ENCODE measurements at places on chromosomes 7 and 10.

DNA sequence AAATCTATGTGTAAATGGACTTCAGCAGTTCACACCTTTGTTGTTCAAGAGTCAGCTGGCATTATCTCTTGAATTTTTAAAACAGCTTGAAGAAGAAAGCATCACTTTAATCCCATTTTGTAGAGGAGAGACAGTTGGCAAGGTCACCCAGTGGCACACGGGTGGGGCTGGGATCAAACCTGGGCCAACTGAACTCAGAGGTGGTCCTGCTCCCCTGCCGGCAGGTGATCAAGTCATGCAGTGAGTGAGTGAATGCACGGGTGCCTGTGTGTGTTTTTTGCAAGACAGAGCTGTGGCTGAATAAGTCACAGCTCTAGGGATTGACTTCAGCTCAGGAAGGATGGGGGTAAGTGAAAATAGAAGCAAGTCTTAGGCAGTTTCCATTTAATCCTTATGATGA, 9.5 kb downstream of the GHRHR start:
- no peak for DNase-seq

- no peak for DNase-seq
Observed at GRCh38 chr7:101823096-101823495, 5.7 kb downstream of the CUX1 start.

- peak; percentile 87 for DNase-seq
Observed at GRCh38 chr10:110504111-110504735, 6.5 kb downstream of the DUSP5 start.

- no peak for DNase-seq
Observed at GRCh38 chr10:109678857-109679256, 244.5 kb downstream of the XPNPEP1 start.

- no peak for DNase-seq
Observed at GRCh38 chr10:98235846-98236245, 32.1 kb downstream of the LOXL4 start.

DNA sequence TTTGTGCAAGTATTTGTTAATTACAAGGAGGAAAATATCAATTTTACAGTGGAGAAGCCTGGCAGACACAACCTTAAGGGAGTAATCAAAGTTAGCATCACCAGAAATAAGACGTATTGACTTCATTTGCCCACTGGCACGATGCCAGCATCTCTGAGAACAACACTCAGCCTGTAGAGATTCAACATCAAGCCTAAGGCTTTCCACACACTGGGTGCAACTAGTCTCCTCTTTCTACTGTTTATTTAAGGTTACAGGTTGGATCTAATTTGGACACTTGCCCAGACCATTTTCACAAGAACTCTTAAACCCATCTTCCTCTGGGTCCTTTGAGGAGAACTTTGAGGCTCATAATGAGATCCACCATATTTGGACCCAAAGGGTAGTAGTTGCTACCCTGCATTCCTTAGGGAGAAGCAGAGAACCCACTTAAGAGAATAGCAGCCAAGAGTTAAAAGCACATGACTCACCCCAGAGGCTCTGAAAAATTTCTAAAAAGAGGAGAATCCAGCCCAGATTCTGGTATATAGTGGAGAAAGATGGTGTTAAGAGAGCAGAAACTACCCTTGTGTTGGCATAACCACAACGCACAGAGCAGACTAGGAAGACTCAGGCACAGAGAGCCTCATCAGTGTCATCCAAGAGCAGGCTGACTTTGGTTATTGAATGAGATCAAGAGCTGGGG, 97.3 kb downstream of the CCDC71L start:
- DNase-seq, result no peak

GRCh38 chr7:8455426-8455825, 22.0 kb downstream of the NXPH1 start:
- DNase-seq, result no peak

DNA sequence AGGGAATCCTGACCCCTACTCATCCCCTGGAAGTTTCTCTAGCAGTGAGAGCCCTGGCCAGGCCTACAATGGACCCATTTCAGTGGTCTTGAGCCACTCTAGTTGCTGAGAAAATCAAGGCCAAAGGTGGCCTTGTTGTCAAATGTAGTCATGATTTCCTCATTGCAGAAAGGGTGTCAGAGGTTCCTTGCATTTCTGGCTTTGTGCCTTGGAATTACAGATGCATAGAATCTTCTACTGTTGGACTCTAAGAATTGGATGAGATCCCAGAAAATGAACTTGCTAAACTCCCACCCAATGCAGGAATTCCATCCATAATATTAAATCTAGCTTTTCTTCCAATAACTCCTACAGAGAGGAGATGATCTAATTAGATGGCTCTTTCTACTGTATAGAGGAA, 12.2 kb downstream of the CPA2 start:
- no peak for DNase-seq

- no peak for DNase-seq
Observed at GRCh38 chr7:148337246-148337965, 253.2 kb upstream of the C7orf33 start.

DNA sequence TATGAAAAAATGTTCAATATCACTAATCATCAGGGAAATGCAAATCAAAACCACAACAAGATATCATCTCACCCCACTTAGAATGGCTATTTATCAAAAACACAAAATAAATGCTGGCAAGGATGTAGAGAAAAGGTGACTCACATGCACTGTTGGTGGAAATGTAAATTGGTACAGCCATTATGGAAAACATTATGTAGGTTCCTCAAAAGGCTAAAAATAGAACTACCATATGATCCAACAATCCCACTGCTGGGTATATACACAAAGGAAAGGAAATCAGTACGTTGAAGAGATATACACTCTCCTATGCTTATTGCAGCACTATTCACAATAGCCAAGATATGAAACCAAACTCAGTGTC, 50.2 kb downstream of the CDK1 start:
- DNase-seq, result no peak

DNA sequence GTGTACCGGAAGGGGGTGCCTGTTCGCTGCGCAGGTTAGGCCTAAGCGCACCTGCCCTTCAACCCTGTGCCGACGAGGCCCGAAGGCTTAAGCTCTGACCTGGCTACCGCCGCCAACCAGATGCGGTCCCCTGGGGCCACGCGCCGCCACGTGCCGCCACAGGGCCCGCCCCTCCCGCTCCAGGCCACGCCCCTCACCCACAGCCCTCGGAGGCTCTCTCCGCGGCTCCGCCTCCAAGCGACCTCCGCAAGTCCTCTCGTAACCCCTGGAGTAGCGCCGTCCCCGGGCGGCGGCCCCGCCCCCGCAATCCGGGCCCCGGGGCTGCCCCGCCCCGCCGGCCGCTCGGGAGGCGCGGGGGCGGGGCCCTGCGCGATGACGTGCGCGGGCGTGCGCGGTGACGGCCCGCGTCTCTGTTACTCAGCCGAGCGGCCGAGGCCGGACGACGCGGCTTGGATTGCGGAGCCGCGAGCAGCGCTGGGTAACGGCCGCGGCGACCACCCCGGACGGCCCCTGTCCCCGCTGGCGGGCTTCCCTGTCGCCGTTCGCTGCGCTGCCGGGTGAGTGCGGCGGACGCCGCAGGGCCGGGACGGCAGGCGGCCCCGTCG, at the start of gene MAPK8:
MAPK8 (plus strand) TSS at position 413 of the 605 bp plus-strand sequence. CDS start 94,984 bp downstream, outside the sequence.
- peak; percentile 96 for DNase-seq

GRCh38 chr7:129903935-129904334, 48.8 kb downstream of the UBE2H start:
- no peak for DNase-seq

- no peak for DNase-seq
Observed at GRCh38 chr10:131870831-131871672, 29.8 kb upstream of the PPP2R2D start.

GRCh38 chr10:62054830-62055229, 153.3 kb downstream of the ARID5B start:
- peak; percentile 54 for DNase-seq

GRCh38 chr10:119537953-119538630, 4.4 kb downstream of the RGS10 start:
- DNase-seq, result no peak

DNA sequence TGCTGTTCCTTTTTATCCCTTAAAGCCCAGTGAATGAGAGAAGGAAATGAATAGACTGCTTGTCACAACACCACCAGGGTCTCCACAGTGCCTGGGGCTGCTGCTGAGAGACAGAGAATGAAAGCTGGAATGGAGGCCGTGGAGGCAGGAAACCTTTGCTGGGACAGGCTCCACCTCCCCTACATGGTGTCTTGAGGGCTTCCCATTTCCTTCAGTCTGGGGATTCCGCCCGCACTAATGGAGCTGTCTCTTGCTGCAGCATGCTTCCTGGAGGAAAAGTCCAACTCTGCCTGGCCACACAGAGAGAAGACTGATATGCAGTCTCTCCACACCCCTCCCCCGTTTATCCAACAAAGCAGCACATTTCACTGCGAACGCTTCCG, 54.5 kb downstream of the LRRC4 start:
- DNase-seq, result no peak

- DNase-seq, result no peak
Observed at GRCh38 chr7:20404320-20404719, 73.6 kb downstream of the ITGB8 start.

- peak; percentile 13 for DNase-seq
Observed at GRCh38 chr7:90262438-90262837, 17.5 kb downstream of the CFAP69 start.

DNA sequence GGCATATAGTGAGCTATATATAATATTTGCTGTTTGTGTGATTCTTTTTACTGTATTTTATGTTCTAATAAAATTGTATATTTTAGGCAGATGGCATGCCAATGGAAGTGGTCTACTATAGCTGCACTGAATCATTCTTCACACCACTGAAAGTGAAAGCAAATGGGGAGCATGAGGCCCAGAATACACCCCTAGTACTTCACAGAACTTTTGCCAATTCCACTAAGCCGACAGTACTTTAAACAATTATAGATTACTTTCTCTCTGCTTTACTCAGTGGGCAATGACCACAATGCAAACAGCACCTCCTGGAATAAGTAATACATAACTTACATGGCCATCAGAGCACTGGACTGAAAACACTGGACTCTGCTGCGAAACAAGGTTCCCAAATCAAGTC, 70.2 kb downstream of the ANKRD26 start:
- no peak for DNase-seq

DNA sequence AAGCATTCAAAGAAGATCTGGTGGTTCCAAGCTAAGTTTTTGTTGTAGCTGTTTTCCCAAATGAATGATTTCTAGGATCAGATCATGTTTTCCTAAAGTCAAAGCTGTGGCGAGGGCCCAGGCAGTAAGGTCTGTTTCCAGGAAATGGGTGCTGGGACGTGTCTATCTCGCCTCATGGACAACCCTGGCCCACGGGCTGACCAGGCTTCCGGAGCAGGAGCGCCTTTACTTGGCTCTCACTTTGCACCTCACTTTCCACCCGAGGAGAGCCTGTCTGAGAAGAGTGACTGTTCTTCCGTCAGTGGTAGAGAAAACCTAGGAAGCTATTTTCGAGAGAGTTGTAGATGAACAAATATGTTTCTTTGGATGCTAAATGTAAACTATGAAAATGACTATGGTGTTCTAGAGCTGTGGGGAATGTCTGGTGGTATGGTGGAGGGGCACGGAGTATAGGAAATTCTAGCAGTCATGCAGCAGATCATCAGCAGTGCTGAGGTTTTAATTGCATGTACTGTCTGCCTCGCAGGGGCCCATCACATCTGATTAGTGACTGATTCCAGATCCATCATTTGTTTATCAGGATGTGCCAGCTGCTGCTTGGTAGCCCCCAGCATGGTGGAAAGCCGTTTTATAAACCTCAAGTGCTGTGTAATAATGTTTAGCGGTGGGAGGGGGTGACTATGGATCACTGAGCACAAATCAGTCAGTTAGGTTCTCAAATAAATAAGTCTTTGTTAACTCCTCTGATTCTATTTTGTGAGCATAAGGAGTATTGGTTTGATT, 66.6 kb downstream of the VWC2 start:
- no peak for DNase-seq

DNA sequence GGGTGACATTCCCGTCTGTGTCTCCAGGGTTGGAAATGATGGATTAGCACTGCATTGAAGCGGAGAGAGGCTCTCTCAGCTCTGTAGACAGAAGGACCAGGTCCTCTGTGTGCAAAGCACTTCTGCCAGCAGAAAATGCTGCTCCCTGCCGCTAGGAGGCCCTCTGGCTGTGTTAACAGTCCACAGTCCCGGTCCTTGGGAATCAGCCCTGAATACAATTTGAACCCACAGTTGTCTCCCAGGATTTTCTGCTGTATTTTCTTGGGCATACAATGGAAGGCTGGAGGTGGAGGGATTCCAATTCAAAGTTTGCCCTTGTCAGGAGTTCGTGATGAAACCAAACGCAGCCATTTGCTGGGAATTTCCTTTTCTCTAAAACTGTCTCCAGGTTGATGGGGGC, 205.2 kb downstream of the GLRX3 start:
- DNase-seq, result no peak

- DNase-seq, result no peak
Observed at GRCh38 chr7:155203059-155203881, 94.4 kb upstream of the INSIG1 start.

DNA sequence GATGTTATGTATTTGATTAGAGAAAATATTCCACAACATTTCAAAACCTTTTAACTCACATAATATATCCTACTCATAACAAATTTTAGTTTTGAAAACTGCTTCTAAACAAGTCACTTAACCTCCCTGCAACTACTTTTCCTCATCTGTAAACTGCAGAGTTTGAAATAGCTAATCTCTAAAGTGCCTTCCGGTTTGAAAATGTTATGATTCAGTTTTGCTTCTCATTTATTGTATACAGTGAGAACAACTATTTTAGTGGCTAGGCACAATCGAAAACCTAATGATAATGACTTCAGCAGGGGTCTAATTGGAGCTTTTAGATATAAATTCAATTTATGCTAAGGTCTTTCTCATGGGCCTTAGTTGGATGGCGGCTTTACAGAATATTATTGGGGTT, 30.7 kb upstream of the TEX47 start:
- DNase-seq, result no peak

DNA sequence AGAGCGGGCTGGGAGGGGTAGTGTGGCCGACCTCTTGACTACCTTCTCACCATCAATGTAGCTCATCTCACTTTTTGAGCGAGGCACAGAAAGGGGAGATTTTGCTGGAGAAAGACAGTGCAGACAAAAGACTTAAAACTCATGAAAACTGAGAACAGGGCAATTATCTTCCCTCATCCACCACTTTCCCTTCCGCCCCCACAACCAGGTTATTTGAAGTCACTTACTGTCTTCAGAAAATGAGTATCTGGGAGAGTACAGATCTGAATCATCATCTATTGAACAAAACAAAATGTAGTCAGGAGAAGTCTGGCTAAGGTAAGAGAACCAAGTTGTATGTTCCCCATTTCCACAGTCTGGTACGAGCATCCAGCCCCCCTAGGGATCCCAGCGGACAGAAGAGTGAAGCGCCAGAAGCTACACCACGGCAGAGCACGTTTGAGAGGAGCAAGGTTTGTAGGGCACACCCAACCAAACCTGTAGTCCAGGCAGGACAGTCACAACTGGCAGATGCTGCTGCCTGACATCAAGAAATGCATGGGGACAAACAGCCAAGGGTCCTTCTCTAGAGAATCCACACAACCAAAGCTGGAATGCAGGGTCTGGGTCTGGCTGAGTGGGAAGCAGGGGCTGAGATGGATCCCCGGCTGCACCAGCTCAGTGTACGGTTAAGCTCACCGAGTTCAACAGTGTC, 93.4 kb upstream of the PDLIM1 start:
- DNase-seq, result no peak

- DNase-seq, result no peak
Observed at GRCh38 chr10:70267161-70267933, 16.5 kb downstream of the NPFFR1 start.

- no peak for DNase-seq
Observed at GRCh38 chr10:19488592-19489280, 327.5 kb upstream of the PLXDC2 start.
